ENCODE measurements at places on chromosomes 5 and 9.

DNA sequence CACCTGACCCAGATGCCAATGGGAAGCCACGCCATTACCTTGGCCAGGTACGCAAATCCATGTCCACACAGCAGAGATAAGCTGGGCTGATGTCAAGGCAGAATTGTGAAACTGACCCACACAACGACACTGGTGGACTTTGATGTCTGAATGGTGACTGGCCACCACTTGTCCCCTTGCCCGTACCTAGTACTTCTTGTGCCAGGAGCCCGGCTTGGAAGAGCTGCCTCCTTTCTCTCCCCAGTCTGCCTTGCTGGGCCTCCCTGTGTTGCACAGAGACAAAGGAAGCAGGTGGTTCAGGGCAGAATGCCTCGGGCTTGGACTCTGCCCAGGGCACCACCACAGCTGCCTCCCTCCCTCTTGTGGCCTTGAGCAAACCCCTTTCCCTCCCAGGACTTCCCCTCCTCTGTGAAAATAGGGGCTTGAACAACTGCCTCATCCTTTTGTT lies 23.3 kb downstream of the PTGES2 start:
- DNase-seq, result no peak

GRCh38 chr5:134110382-134110781 lies 4.1 kb upstream of the TCF7 start:
- DNase-seq, result no peak

GRCh38 chr9:125495172-125496119 lies 211.6 kb downstream of the MAPKAP1 start:
- no peak for DNase-seq

DNA sequence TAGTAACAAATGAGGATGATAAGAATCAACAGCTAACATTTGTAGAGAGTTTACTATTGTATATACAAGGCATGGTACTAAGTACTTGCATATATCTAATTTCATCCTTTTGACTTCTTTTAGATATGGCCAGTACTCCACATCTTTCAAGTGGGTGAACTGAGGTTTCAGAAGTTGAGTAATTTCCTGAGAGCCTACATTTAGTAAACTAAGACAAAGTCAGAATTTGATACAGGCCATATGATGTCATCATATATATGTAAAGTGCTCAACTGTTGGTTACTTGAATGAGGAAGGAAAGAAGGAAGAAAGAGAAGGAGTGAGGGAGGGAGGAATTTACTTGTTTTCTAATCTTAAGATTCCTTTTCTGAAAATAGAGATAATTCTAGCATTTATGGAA lies 52.8 kb downstream of the GRIA1 start:
- no peak for DNase-seq

GRCh38 chr9:115006660-115007059 lies 76.3 kb upstream of the TNFSF8 start:
- DNase-seq, result no peak

- no peak for DNase-seq
Measured at GRCh38 chr5:151937851-151938250, 13.2 kb upstream of the GLRA1 start.

- DNase-seq, result no peak
Measured at GRCh38 chr5:150473673-150474358, 24.3 kb upstream of the RPS14 start.

- DNase-seq, result no peak
Measured at GRCh38 chr9:121439711-121440664, 59.7 kb downstream of the GGTA1 start.

DNA sequence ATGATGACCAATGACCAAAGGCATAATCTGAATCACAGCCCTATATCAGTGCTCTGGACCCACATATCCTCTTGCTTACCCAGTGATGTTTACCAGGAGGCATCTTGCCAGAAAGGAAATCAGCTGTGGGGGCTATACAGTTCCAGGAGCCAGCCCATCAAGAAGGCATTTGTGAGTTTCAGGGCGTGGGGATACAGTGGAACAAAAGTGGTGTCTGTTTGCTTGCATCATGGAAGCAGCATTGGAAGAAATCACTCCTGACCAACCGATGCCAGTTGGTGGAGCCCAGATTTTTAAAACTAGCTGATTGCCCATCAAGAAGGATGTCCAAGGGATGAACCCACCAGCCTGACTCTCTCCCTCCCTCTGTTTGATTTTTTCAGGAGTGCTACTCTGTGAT lies 106.5 kb upstream of the EGFLAM start:
- DNase-seq, result no peak

DNA sequence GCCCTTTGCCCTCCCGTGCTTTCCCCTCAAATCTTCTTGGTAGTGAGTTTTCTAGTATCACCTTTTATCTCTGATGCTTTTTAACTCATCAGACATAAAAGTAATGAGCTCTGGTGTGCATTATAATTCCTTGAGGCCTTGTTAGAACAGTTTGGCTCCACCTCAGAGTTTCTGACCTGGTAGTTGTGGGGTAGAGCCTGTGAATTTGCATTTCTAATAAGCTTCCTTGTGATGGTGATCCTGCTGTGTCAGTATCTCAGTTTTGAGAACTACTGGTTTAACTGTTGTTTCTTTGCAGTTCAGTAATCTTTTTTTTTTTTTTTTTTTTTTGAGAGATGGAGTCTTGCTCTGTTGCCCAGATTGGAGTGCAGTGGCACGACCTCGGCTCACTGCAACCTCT lies 31.1 kb downstream of the UBE2D2 start:
- DNase-seq, result no peak

DNA sequence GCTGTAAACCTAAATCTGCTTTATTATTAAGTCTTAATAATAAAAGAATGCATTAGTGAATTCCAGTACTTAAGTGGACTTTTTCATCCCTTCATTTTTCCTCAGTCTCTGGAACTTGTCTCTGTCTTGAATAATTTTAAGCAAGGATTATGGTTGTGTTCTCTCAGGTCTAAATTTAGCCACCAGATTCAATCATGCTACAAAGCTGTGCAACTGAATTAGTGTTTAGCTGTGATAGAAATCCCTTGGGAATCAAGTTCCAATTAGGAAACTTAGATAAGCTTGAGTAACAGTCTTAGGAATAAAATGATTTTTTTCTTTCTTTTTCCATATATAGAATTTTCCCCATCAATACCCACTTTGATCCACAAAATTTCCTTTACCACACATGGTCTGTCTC lies 104.3 kb downstream of the PLPPR1 start:
- no peak for DNase-seq

DNA sequence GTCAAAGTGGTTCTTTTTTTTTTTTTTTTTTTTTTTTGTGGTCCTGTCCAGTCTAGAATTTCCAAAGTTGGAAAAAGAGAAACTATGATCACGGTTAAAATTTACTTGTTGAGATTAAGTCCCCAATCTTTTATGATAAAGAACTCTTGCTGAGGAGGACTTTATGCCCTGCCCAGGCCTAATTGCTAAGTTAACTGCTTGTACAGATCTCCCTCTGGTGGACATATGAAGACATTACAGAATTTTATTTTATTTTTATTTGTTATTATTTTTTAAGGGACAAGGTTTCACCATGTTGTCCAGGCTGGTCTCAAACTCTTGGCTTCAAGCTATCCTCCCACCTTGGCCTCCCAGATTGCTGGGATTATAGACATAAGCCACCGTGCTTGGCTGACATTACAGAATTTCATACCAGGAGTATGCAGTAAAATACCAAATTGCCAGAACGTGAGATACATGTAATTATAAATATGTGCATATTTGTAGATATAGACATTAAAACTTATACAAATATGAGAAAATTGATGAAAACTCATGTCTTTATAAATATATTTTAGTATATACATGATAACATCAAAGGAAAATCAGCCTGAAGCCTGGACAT lies 91.2 kb downstream of the RFK start:
- peak; percentile 2 for DNase-seq
